ENCODE measurements at places on chromosomes 3 and 15.

GRCh38 chr3:192169332-192169915 lies 557.9 kb downstream of the FGF12 start:
- no peak for DNase-seq

GRCh38 chr3:106877627-106878026 lies 499.6 kb upstream of the CCDC54 start:
- DNase-seq = no peak

DNA sequence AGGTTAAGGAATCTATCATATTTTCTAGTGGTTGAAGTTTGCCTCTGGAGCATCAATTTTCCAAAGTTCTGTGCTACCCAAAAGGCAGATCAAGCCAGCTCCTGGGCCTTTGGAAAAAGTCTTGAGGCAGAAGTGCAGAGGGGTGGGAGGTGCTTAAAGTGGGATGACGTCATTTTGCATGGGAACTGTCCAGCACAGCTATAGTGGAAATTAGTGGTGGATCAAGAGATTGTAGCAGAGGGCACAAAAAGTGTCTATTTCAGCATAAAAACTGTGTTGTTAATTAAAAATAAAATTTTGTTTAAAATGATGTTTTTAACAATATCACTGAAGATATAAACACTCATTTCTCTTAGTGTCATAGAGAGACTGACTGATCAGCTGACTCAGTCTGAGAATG lies 221.9 kb downstream of the LRRN1 start:
- no peak for DNase-seq

DNA sequence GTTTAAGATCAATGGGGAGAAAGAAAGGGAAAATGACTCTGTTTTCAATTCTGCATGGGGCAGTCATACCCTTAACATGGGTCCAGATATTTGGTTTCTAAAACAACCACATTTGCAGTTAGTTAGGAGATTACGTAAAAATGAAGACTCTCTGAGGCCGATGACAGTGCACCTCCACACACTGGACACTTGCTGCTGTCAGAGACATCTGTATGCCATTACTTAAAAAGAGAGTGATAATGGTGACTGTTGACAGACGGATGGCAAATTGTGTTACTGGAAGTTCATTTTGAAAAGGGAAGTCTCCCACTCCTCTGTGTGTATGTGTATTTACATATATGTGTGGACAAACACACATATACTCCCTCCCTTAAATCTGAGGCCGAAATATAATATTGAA lies 304.5 kb upstream of the SEMA6D start:
- no peak for DNase-seq

DNA sequence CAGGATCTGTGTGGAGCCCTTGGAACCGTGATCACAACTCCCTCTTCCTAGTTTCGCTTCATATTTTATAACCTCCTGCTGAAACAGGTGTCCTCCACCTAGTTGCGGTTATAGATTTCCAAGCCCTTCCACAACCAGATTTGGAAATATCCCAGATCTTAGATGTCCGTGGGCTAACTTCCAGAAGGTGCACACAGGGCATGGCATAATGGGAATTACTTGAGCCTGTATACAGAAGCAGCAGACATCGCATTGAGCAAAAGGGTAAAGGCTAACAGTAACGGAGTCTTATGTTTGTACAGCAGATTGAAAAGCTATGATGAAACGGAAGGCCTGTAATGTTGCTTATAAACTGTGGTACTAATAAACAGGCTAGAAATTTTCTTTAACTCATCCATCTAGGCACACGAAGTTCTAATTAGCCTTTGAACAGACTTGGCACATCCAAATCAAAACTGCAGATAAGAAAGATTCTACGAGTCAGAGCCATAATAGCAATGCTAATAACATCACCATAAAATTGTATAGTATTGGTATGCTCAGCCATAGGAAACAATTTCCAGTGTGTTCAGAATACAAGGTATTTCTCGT lies 1.2 kb upstream of the USF3 start:
- no peak for DNase-seq

DNA sequence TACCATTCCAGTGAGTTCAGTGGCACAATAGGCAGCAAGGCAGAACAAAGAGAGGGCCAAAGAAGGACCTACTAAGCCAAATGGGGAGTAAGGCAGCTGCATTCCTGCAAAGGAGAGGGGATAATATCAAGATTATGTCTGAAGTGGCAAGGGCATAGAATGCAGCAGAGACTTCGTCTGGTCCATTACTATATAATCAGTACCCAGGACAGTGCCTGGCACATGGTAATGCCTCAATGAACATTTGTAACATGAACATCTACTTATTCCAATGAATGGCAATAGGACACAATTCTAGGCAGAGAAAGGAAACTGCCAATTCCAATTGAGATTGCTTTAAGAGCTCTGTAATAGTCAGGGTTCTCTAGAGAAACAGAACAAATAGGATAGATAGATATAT lies 82.1 kb upstream of the STAC start:
- DNase-seq = no peak

DNA sequence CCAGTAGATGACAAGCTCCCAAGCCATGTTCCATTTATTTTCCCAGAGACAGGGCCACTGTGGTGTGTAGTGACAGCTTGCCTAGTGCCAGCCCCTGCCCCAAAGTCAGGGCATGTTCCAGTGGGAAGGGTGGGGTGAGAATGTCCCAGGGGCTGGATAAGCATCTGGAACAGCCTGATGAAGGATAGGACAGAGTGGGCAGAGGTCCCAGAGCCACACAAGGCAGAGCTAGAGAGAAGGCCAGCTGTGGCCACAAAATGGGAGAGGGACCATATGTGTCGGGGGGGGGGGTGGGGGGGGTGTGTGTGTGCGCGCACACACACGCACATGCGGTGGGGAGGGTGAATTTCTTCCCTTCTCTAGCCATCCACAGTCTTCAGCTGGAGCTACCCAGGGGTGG lies 27.0 kb upstream of the TSPAN3 start:
- no peak for DNase-seq

DNA sequence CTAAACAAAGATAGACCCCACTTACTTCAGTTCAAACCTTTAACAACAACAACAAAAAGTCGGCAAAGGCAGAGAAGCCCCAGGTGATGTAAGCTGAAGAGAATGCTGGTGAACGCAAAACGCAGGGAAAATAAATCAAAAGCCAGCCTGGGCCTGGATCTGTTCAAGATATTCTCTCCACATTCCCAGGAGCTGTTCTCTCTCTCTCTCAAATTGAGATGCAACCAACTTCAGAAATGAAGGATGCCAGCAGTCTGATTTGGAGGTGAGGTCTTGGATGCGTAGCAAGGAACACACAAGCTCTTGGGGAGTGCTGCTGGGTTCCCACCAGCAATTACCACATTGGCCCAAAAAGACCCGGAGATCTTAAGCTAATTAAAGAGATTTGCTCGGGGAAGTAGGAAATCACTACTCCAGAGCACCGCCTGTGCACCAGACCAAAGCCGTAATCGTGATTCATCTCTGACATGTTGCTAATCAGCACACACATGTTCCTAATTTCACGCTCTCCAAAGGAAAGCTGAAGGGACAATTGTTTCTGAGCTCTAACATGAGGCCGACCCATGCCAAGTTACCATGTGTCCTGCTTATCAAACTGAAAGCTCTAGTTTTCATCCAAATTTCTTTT lies 37.1 kb downstream of the IL17RD start:
- no peak for DNase-seq

DNA sequence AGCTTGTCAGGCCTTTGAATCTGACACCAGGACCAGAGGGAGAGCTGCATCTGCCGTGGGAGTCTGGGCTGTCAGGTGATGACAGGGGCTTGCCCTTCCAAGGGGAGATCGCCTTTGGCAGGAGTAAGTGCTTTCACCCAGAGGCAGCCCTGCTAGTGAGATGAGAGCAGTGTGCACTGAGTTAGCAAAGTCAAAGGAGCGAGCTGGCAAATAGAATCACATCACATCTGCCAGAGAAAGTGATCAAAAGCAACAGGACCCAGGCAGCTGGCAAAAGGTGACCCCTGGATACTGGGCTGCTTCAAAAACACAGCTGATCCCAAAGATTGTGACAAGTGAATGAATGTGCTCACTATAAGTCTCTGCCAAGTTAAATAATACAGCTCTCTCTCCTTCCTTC lies 36.1 kb upstream of the PYDC2 start:
- no peak for DNase-seq

GRCh38 chr15:35697549-35698299 lies 151.8 kb upstream of the DPH6 start:
- no peak for DNase-seq

DNA sequence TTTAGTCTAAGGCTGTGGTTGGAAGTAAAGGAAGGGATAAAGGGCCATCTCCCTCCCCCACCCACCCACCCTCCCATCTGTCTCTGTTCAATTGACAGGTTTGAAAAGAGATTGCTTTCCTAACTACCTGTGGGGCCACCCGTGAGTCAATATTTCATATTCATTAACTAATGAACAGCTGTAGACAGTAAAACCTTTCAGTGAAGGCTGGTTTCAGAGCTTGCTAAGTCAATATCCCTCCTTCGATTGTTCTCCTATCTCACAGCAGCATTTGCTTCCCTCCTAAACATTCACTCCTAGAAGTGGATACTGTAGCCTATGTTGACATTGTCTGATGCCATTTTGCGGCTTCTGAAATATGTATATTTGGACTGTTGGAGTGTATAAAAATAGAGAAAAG lies 85.9 kb upstream of the SYNPR start:
- no peak for DNase-seq

DNA sequence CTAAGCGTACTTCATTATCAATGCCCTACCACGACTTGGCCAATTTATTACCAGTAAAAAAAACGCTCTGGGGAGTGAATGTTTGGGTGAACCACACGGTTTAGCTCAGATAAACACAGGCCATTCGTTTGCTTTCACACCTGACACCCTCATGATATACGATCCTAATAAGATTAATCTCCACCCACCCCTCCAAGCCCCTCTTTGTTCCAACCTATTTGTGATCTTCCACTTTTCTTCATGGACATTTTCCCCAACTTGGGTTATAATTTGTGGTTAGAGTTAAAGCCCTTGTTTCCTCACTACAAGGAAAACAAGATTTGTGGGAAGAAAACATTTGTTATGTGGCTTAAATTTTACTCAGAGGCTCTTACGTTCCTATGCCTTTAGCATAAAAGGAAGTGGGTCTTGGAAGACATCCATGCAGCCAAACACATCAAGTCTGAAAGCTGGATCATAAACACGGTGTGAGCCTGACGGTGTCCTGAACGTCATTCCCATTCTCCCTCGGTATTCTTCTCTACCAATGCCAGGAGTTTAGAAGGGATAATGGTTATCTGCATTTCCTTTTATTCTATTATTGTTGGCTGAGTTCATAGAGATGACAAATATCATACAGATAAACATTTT lies 518.9 kb downstream of the NR2F2 start:
- no peak for DNase-seq

GRCh38 chr3:150878996-150879575 lies 26.2 kb downstream of the MINDY4B start:
- DNase-seq = no peak
